Naive thymus-derived CD4-positive, alpha-beta T cell (primary cell): ENCODE measurements at places on chromosomes 11 and 22.
A peak's percentile ranks its signal among the peaks of the same experiment; 100 is the strongest.

GRCh38 chr11:47271961-47272661, 2.2 kb downstream of the MADD start:
- no peak for DNase-seq

GRCh38 chr11:19788435-19788834, 75.8 kb downstream of the NAV2 start:
- DNase-seq, result no peak

DNA sequence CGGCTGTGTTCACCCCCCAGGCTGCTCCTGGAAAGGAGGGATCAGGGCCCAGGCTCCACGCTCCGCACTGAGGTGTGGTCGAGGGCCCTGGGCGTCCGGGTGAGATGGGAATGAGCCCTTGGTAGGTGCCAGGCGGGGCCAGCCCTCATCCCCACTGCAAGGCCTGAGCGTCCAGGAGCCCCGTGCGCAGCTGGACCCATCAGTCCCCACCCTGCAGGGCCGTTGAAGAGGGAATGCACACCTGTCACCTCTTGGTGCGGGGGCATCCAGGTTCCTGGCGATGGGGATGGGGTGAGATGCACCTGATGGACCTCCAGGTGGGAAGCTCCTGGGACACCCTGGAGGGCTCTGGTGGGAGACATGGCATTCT, 72.2 kb downstream of the KCNQ1 start:
- peak; percentile 14 for DNase-seq

GRCh38 chr11:14075118-14076078, 112.9 kb downstream of the SPON1 start:
- DNase-seq, result peak; percentile 52

GRCh38 chr22:25817092-25817943, 75.3 kb downstream of the MYO18B start:
- no peak for DNase-seq

DNA sequence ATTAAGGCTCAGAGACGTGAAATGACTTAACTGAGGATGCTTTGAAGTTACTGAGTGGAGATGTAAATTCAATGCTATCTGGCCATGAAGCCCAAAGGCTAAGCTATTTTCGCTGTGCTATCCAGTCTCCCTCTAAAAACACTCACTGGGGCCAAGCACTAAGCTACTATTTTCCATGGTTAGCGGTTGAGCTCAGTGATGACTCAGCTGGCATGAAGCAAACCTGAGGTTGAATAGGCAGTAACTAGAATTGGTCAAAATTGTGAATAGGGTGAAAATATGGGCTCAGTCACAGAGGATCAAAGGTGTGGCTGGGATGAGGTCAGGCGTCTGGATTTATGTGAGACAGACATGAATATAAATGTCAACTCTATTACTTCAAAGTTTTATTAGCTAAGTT, 564.2 kb upstream of the KIRREL3 start:
- DNase-seq, result no peak

- DNase-seq, result no peak
Measured at GRCh38 chr11:61654397-61654829, 25.8 kb upstream of the DAGLA start.

- no peak for DNase-seq
Measured at GRCh38 chr11:1598816-1599215, 722 bp upstream of the KRTAP5-2 start.

DNA sequence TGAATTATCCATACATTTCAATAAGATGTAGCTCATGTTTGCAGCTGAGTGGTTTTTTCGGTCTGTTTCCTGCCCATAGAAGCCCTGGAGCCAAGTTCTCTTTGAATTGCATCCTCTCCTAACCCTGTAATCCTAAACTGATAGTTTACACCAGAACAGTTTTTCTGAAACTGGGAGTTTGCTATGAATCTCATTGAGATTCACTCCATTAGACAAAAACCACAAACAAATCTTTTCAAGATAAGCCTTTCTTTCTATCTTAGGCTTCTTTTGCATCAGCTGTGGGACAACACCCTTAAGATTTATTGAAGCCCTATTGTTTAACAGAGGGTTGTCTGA, 324.8 kb downstream of the DYNC2H1 start:
- DNase-seq, result no peak

DNA sequence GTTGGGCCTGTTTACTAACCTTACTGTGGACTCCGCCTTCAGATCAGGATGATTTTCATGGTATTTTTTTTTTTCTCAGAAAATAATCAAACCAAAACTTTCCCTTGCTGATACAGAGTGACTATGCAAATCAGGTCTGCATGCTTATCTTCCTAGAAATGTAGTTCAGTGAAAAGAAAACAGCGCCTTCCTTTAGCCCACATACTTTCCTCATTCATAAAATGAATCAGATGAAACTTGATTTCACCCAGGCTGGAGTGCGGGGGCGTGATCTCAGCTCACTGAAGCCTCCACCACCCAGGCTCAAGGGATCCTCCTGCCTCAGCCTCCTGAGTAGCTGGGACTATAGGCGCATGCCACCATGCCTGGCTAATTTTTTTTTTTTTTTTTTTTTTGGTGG, 26.0 kb downstream of the ZNRF3 start:
- no peak for DNase-seq

GRCh38 chr11:115981814-115982471, 477.7 kb upstream of the CADM1 start:
- DNase-seq, result no peak

DNA sequence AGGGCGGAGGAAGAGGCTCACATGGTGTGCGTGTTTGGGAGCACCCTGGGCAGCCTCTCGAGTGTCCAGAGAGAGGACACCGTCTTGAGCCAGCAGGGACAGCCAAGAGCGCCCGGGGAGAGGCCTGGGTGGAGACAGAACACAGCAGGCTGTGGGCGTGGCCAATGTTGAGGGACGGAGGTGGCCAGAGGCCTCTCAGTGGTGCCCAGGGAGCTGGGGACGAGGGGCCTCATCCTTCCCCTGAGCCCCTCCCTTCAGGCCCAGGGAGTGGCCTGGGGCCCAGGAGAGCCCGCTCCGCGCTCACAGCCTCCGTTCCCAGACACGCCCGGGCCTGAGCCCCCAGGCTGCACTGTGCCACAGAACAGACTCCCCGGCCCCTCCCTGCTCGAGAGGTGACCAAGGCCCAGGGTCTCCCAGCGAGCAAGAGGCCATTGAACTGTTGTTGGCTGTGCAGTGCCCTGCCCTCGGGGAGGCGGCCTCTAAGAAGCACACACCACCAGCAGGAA, 48.4 kb downstream of the CDKN1C start:
- no peak for DNase-seq

- no peak for DNase-seq
Measured at GRCh38 chr11:94455861-94456260, 37.8 kb downstream of the MRE11 start.

DNA sequence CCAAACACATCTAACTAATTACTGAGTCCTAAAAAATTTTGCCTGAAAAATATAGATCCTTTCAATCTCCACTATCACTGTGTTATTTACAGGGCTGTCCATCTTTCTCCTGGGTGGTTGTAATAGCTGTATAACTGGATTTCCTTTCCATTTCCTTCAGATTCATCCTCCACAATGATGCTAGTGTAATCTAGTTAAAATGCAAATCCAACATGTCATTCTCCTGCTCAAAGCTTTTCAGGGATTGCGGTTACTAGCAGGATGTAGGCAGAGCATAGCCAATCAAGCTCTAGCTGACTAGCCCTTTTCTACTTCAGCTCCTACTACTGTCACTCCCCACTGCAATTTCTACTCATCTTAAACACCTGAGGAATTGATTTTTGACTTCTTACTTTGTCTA, 283.0 kb downstream of the RAB38 start:
- DNase-seq, result no peak

DNA sequence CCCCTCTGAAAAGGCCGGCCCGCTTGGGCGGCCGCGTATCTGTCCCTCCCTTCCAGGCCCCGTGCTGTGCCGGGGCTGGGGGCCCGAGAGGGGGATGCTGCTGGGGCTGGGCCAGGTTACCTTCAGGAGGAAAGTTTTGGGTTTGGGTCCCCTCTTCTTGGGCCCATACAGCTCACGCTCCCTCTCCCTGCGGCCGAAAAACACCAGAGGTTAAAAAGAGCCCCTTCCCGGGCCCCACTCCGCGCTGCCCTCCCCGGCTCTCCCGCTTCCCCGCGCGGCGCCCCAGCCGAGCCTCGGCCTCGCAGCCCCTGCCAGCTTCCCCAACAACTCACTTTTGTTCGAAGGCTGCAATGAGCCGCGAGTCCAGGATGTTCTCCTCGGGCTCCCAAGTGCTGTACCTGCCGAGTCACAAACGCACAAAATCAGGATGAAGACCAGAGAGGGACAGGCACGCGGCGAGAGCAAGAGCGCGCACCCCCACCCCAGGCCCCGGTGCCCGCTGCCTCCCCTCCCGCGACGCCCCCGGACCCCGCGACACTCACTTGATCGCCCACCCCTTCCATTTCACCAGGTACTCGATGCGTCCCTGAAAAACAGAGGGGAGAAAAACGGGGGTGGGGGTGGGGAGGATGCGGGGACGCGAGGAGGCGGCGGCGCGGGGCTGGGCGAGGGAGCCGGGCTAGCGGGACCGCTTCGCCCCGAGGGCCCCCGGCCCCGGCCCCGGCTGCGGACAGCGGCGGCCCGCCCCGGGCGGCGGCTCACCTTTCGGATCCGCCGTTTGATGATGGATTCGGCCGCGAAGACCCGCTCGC, 450 bp downstream of the CBX6 start:
- peak; percentile 54 for DNase-seq

DNA sequence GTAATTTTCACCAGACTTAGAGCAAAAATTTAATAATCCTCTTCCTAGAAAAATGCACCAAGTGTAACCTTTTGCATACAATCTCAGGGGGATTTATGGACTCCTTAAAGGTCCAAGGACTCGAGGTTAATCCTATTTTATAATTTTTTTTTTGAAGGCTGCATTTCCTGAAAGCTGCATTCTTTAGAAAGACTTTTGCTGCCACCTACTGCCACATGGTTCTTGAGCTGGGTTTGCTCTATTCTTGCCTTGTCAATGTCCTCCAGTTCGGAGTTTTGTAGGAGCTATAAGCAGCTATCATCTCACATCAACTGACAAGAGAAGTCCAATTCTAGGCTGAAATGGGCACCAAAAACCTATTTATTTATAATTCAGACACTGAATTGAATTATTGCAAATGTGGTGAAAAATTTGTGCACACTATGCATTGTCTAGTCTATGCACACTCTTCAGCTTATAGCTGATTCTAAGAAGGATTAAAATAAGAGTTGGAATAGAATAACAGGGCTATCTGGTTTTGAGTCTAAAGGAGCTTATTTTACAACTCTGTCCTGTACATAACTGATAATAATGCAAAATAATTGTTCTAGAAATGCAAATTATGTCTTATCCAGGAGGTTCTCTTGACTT, 31.3 kb downstream of the TRAF6 start:
- DNase-seq, result no peak

- peak; percentile 30 for DNase-seq
Measured at GRCh38 chr22:22431271-22432220, 77.0 kb downstream of the ZNF280B start.

GRCh38 chr11:96412761-96413381, 23.1 kb downstream of the JRKL start:
- DNase-seq, result no peak

DNA sequence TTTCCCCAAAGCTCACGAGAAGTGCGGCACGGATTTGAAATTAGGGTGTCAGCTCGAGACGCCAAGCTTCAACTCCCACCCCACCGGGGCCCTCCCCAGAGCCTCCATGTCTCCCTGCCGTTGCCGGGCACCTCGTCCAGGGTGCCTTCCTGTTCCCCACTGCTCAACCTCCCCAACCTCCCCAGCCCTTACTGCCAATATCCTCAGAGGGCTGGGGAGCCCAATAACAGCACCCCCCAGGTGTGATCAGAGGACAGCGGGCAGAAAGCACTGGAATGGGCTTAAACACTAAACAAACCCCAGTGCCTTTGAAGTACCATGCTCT, 1336.4 kb downstream of the TBC1D22A start:
- no peak for DNase-seq

- DNase-seq, result no peak
Measured at GRCh38 chr11:36149538-36150242, 139.5 kb downstream of the COMMD9 start.

GRCh38 chr11:2467695-2468055, 22.9 kb downstream of the KCNQ1 start:
- no peak for DNase-seq

DNA sequence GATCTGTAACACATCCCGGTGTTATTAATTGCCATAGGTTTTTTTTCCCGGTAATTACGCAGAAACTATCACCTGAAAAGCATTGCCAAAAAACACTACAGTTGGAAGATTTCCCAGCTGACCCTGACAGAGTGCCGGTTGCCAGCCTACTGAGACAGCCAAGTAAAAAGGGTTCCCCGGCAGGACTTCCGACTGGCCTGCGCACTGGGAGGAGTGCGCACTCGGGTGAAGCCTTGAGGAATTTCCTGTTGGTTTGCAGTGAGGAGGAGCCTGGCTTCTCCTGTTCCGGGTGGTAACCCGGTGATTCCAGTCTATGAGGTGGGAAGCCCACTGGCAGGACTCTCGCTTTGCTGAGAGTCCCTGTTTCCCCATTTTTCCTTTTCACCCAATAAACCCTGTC, 52.1 kb downstream of the CNTF start:
- DNase-seq, result no peak

DNA sequence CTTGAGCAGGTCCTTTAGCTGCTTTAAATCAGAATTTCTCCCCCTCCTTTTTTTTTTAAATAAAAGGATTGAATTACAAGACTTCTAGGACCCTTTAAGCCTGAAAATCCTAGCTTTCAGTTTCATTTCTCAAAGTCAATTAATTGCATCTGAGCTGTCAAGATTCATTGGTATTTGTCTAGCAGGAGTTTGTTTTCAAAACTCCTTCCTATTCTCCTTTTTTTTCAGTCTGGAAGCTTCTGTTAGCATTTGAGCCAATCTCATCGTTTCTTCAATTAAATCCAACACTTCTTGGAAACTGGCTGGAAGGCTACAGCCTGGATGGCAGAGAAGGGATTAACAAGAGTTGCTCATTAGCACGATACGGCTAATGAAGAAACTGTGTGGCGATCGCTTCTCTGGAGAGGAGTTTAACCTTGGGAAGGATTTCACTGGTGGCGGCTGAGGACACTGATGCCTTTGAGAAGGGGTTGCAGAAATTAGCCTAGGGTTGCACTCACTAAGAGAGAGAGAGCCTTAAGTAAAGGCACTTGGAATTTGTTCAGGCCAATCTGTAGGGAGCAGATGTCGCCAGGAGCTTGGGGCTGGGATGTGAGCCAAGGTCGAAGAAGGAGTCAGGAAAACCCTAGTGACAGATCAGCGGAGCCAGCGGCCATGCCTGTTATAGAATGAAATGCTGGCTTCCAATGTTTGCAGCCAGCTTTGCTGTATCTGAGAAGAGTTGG, 43.8 kb upstream of the API5 start:
- DNase-seq, result no peak

DNA sequence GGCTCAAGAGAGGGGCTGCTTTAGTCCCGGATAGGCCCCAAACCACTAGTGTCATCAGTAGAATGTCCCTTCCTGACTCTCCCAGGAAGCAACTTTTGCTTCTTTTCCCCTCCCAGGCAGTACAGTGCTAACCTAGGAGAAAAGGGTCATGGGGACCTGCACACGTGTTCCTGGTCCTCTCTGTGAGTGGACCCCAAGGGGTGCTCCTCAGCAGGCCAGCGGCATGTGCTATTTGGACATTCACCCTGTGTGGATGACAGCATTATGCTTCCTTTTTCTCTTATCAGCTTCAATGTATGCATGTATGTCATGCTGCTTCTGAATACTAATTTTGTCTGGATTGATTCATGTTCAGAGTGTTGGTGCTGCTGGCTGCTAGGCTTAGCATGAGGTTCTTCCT, 18.1 kb upstream of the PLET1 start:
- no peak for DNase-seq
